NCI-H2107 (cell line): ENCODE measurements at places on chromosomes 4 and X.
A peak's percentile ranks its signal among the peaks of the same experiment; 100 is the strongest.

- DNase-seq, result no peak
Measured at GRCh38 chrX:111124418-111124817, 28.4 kb downstream of the PAK3 start.

- no peak for DNase-seq
Measured at GRCh38 chrX:38214044-38214443, 6.6 kb downstream of the SRPX start.

DNA sequence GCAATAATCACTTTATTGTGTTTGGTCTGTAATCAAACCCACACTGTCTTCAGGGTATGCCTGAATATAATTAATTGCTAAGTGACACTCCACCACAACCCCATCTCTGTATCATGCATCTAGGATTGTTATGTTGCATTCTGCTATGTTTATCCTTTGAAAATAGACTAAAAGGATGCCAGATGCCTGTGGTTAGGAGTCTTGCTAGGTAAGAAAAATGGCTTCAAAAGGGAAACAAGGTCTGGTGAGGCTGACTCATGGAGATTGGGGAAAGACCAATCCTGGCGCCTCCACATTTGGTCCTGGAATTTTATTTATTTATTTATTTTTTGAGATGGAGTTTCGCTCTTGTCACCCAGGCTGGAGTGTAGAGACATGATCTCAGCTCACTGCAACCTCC, 360.5 kb upstream of the SLC7A11 start:
- no peak for DNase-seq

GRCh38 chrX:14817571-14817970, 55.3 kb downstream of the FANCB start:
- no peak for DNase-seq

- no peak for DNase-seq
Measured at GRCh38 chr4:42656679-42656943, 294 bp downstream of the ATP8A1 start.

GRCh38 chr4:4395849-4396627, 9.1 kb downstream of the NSG1 start:
- no peak for DNase-seq

DNA sequence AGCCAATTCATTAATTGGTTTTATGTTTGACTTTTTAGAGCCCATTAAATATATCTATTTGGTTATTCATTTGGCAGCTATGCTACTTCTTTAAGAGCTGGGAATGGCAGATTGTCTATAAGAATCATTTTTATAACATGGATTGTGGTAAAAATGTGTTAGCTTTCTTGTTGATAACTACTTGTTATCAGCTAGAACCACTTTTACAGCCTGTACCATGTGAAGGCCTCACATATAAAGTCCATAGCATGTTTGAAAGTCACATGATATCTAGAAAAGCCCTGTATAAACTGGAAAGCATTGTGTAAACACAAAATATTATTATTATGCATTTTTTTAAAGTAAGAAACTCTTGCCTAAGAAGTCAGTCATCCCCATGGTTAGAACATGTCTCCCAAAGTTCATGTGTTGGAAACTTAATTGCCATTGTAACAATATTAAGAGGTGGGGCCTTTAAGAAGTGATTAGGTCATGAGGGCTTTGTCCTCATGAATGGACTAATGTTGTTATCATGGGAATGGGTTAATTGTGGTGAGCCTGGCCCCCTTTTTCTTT, 110.9 kb upstream of the BMP2K start:
- no peak for DNase-seq

GRCh38 chrX:7390441-7390840, 242.5 kb upstream of the PUDP start:
- no peak for DNase-seq

GRCh38 chr4:140152013-140152703, 1.8 kb downstream of the MAML3 start:
- DNase-seq, result peak; percentile 55

- DNase-seq, result no peak
Measured at GRCh38 chr4:54723220-54723619, 65.5 kb downstream of the KIT start.

DNA sequence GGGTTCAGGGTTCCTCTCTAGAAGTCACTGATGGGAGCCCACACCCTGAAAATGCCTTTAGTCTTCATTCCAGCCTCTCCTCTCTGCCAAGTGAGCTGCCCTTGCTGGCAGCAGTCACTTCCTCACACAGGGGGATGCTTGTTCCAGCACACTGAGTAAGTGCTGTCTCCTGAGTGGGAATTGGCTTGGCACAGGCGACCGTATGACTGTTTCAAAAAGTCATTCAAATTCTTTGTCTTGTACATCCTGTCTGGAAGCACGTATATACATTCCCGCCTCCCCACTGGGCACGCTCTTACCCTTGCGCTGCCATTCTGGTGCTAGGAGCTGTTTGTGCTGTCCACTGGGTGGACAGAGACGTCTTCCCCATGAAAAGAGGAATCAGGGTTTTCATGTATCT, 40.2 kb upstream of the CD99 start:
- DNase-seq, result no peak

- no peak for DNase-seq
Measured at GRCh38 chr4:10083331-10083771, 33.2 kb downstream of the WDR1 start.

DNA sequence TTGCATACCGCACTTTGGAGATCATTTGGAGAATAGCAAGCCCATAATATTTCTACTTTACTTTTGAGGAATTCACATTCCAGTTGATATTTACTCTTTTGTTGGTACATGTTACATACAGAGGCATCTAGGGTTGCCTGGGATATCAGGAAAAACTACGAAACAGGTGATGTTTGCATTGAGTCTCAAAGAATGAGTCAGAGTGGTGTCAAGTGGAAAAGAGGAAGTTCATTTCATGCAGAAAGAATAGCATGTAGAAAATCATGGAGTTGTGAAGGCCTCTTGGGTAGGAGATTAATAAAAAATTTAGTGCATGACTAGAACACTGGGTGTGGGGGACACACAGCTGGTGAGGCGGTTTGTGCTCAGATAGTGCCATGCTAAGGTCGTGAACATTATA, 33.5 kb upstream of the ELOVL6 start:
- DNase-seq, result no peak

DNA sequence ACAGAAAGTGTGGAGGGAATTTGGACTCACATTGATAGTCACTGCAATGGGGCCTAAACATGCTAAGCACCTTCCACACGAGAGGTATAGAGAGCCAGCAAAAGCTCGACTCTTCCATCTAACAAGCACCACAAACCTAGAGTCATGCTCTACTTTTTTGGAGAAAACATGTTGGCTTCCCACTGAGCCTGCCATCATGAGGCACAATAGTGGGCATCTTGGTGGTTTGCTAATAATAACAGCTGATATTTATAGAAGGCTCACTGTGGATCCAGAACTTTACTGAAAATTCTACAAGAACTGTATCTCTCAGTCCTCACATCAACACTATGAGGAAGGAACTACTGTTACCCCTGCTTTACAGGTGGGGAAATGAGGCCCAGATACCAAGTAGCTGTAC, 26.6 kb downstream of the MAML3 start:
- no peak for DNase-seq

GRCh38 chrX:31053621-31054020, 18.2 kb downstream of the FTHL17 start:
- no peak for DNase-seq

DNA sequence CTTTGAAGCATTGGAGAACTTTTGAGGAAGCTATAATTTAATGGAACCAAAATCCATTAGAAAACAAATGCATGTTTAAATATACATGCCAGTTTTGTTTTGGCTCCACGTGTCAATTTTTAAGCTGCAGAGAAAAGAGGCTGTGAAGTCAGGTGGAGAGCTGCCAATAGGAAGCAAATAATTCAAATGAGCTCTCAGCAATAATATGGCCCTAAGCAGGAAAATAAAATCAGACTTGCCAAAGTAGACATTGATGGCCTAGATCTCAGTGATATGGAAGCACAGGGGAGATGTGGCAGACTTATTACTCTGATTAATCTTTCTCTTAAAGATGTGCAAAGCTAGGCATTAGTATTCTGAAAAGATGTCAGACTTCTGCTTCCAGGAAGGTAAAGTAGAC, 769.8 kb upstream of the NDST4 start:
- DNase-seq, result no peak

GRCh38 chr4:76449833-76450232, 14.8 kb downstream of the SHROOM3 start:
- no peak for DNase-seq
